ENCODE measurements at places on chromosomes 11 and 22. TPM values are rescaled to one million over a fixed set of nuclear protein-coding genes. Genes with fewer than 3 reads are reported as not detected.
A peak's percentile ranks its signal among the peaks of the same experiment; 100 is the strongest.

Gene FIBIN
- 54.1 TPM for total RNA-seq

Gene SPTBN2
- total RNA-seq = 6.6 TPM

Gene GLYAT
- 2.6 TPM for total RNA-seq

- no peak for DNase-seq
Measured at GRCh38 chr11:128476729-128477128, 110.6 kb downstream of the ETS1 start.

DNA sequence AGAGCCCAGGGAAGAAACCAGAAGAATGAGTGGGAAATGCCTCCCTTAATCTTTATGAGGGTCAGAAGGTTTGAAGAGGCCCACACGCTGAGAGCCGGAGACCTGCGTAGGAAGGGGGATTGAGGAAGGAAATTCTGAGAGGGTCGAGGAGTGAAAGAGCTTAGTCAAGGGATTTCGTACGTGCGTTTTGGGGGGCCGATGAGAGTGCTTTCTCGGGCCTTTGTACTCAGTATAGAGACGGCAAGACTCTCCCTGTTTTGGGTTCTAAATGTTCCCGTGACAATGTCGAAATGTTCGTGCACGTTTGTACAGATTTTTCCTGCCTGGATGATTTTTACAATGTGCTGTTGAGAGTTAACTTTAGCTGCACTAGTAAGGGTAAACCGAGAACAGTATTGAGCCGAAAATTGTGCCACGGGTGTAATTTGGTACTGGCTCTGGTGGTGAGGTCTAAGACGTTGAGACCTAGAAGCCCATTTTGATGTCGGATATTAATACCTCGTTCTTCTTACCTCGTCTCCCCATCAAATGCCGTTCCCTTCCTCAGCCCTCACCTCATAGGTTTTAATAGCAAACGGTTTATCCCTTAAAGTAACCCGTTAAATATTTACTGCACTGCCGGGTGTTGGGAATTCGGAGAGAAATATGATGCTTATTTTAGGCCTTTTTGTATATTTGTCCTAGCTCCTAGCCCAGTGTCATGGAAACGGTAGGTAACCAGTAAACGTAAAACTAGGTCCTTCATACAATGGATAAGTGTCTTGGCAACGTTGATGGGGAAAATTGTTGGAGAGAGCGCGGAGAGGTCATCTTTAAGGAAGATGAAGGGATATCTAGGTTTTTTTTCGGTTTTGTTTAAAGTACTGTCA, 734 bp downstream of the C11orf58 start:
- DNase-seq = no peak

DNA sequence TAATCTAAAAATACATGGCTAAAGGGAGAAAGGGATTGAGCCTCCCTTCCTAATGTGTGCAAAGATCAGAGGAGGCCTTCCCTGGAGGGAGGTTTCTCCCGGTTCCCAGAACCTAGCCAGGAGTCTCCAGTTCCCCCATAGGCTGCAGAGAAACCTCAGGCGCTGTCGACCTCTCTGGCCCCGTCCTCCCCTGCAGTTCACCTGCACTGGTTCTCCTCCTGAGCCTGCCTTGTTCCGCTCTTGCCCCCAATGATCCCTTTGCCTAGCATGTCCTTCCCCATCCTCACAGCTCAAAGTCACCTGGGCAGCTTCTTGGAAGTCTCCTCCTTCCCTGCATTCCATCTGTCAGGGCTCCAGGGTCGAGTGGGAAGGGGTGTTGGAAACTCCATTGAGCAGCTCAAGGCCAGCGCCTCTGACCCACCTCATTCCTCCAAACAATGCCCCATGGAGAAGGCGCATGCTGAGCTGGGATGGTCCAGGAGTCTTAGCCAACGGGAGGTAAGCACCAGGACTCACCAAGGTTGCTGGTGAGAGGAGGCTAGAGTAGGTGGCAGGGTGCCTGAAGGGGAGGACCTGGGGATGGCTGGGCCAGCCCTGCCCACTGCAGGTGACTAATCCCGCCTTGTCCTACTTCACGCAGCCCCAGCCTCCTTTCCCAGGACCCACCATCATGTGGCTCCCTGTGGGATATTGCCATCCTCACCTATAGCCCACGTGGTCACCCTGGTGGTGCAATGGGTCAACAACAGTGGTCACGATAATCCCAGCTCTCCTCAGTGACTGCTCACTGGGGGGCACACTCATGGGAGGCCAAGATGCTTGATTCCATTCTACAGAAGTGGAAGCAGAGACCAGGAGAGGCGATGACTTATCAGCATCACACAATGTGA, 15.4 kb downstream of the RSPH14 start:
- DNase-seq = no peak

Gene YAP1
- total RNA-seq = 112 TPM

GRCh38 chr11:7692426-7692825, 13.9 kb downstream of the OVCH2 start:
- no peak for DNase-seq

- no peak for DNase-seq
Measured at GRCh38 chr22:32608494-32608893, 133.9 kb downstream of the FBXO7 start.

Gene ARHGAP42
- total RNA-seq = 120 TPM

GRCh38 chr22:30829901-30830550, 135.4 kb downstream of the OSBP2 start:
- DNase-seq = no peak

Gene OR4C13
- not detected for total RNA-seq

Gene PATE2
- total RNA-seq = not detected

Gene A4GALT
- 106 TPM for total RNA-seq

- no peak for DNase-seq
Measured at GRCh38 chr11:8020244-8020597, 33.1 kb downstream of the EIF3F start.

DNA sequence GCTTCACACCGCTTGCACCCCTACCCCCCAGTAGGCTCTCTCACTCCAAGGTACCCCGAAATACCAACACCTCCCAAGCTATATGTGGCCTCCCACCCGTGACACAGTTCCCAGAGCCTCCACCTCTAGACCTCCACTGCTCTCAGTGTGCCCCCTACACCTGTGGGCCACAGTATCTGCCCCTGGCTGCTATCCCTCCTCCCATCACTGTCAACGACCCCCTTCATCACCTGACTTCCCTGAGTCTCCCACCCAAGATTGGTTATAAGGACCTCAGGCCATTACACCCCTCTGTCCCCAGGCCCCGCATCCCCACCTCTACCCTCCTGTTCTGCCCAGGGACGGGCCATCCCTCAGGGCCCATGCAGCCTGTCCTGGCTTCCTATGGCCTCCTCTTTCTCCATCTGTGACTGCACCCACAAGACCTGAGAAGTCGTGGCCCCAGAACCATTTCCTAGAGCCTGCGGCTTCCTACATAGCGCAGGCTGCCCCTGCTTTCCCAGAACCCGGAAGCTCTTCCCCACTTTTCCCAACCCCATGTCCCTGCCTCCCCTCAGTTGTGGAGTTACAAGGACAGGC, 734 bp downstream of the ACR start:
- no peak for DNase-seq

Gene YPEL4
- total RNA-seq = 2.1 TPM

Gene CNTF
- 426 TPM for total RNA-seq

Gene NKAPD1
- total RNA-seq = 18.1 TPM

- DNase-seq = no peak
Measured at GRCh38 chr11:82826526-82826925, 73.7 kb downstream of the PRCP start.

Gene PRR33
- total RNA-seq = not detected

GRCh38 chr11:47917599-47918369, 62.6 kb upstream of the PTPRJ start:
- DNase-seq = peak; percentile 72

Gene OR6Q1
- not detected for total RNA-seq

Gene FAM111B
- total RNA-seq = 0.89 TPM

Gene VWCE
- total RNA-seq = 3.6 TPM

DNA sequence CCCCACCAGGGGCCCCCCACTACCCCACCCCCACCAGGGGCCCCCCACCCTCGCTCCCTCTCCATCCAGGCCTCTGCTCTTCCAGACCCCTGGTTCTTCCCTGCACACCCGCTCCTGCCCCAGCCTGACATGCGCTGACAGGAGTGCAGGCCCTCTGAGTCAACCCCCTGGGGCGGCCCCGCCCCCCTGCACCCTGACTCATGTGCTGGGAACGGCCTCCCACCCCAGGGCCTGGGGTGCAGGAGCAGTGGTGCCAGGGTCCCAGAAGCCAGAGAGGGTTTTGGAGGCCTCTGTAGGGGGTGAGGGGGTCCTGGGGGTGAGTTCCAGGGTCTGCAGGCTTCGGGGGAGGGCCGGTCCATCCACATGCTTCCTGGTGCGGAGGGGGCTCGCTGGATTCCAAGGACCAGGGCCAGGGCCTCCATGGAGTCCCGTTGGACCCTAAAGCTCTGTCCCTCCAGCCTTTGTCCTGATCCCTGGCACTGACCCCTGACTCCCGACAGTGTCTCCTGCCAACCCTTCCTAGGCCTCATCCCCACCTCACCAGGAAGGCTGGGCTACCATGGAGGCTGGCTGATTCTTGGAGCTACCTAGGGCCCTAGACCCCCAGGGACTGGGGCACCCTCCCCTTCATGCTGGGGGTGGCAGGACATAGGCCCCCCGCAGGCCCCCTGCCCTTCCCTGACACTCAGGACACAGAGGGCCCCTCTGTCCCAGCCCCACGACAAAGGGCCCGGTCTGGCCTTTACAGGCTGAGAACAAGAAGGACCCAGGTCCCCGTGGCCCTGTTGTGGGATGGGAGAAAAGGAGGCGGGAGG, 583 bp upstream of the PKP3 start:
- DNase-seq = no peak

DNA sequence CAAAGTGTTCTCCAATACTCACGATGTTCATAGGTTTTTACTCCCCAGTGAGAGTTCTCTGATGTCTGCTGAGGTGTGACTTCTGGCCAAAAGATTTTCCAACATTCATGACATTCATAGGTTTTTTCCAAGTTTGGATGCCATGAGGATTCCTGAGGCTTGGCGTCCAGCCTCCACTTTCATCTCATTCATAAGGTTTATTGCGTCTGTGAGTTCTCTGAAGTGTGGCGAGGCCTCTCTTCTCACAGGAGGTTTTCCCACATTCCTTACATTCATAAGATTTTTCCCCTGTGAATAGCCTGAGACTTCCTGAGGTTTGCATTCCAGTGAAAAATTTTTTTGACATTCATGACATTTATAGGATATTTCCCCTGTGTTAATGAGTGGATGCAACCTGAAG, 1014.1 kb downstream of the LRRC4C start:
- no peak for DNase-seq

Gene OTOG
- not detected for total RNA-seq

DNA sequence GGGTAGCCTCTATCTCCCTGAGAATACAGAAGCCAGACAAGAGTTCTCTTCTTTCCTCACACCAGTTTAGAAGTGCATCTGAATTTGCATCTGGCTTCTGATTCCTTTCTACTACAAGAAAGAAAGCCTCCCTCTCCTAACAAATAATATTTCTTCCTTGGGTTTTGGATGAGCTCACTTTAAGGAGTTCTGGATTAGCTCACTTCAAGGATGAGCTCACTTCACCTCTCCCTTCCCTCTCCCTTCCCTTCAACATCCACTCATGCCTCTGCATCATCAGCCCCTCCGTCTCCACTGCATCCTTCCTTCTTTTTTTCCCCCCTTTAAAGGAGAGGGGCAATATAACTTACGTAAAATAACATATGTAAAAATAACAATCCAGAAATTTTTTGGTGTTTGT, 1.6 kb upstream of the MTNR1B start:
- DNase-seq = no peak

DNA sequence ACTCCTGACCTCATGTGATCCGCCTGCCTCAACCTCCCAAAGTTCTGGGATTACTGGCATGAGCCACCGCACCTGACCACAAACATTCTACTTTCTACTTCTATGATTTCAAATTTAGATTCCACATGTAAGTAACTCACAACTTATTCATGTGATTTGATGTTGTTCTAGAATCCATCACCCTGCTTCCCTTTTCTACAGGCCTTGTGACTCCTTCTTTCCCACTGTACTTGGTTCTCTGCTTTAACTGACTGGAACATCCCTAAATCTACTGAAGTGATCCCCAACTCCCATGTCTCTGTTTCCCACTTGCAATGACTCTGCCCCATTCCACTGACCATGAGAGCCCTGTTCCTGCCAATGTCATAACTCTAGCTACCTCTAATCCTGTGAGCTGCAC, 25.7 kb upstream of the MRPL17 start:
- no peak for DNase-seq

- no peak for DNase-seq
Measured at GRCh38 chr11:47332791-47333525, 19.5 kb downstream of the MYBPC3 start.

GRCh38 chr11:74418509-74418895, 20.3 kb upstream of the PGM2L1 start:
- DNase-seq = no peak

Gene NF2
- total RNA-seq = 28.4 TPM

- no peak for DNase-seq
Measured at GRCh38 chr11:79400206-79400605, 40.6 kb downstream of the TENM4 start.

DNA sequence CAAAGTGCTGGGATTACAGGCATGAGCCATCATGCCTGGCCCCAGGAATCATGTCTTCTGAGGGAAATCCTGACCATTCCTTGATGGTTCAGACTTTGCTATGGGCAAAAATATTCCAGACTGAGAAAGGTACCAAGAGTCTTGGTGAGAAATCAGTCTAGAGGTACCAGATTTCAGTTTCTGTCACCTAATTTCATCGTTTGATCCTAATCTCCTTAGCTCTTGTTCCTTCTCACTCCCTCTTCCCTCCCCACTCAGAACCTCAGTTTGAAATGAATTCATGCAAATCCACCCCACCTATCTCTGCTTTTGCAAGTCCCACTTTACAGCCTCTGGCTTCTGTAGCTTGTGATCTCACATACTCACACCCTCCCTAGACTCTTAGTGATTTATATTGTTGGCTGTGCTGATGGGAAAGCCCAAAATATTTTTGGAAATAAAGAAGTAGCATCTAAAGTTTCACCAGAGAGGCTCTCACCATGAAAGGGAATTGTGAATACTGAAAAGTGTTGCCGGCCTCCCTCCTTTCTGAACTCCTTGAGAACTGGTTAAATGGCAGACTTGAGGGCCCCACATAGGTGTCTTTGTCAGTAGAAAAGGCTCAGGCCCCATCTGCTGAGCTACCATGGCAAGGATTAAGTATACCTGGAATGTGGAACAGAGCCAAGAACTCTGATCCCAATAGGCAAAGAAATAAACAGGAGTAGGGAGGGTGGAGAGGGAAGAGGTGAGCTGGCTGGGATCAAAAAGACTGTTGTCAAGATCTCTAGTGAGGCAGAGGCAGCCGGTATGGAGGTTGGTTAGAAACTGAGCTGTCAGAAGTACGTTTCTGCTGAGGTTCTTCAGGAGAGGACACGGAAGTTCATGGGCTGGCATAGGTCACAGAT, 190.5 kb upstream of the MTMR2 start:
- no peak for DNase-seq

Gene GLB1L2
- total RNA-seq = 1.6 TPM

Gene BLID
- total RNA-seq = 9.3 TPM

All from sciatic nerve (tissue), 2 donors.